ENCODE measurements at places on chromosomes 1 and 21.

DNA sequence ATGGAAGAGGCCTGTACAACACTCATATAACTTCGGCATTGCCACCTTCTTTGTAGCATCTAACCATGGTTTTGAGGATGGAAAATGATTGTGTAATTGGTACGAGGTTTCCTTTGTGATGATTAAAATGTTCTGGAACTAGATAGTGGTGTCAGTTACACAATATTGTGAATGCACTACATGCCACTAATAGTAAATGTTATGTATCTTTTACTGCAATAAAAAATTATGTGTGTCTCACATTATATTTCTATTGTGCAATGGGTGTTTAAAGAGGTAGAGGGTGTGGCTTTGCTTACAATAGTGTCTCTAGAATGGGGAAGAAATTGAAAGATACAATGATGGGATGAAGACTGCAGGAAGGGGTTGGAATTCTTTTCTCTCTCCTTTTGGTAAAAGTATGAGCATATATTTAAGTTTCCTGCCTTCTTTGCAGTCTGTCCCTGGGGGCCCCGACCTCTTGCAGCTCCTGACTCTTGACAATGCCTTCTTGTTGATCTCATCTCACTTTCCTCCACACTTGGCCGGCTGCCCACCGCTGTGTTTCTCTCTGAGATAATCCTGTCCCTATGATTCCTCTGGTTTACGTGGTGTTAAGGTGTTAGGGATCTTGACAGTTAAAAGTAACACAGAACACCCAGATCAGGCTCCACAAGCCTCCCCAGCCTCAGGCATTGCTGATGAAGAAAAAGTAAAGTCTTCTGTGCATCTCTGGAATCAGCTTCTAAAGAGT is 39.3 kb downstream of the MTARC1 start:
- no peak for DNase-seq

GRCh38 chr1:58183286-58183685 is 363.2 kb downstream of the OMA1 start:
- DNase-seq, result no peak

DNA sequence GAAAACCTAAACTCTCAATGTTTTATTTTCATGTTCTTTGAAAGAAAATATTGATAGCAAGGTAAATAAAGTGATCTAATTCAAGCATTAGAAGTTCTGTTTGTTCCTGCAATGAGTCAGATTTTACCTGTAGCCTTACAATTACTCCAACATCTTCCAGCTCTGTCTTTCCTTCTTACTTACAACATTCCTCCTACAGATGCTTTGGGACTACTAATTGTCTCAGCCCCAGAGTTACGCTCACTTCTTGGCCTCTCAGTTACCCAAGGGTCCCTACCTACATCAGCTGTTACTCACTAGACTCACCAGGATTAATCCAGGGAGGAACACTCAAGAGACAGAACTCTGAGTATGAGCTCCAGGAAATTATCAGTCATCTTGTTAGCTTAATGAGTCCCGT is 26.4 kb downstream of the OR14A16 start:
- DNase-seq, result no peak

GRCh38 chr1:61581251-61581650 is 143.7 kb downstream of the TM2D1 start:
- DNase-seq, result no peak

DNA sequence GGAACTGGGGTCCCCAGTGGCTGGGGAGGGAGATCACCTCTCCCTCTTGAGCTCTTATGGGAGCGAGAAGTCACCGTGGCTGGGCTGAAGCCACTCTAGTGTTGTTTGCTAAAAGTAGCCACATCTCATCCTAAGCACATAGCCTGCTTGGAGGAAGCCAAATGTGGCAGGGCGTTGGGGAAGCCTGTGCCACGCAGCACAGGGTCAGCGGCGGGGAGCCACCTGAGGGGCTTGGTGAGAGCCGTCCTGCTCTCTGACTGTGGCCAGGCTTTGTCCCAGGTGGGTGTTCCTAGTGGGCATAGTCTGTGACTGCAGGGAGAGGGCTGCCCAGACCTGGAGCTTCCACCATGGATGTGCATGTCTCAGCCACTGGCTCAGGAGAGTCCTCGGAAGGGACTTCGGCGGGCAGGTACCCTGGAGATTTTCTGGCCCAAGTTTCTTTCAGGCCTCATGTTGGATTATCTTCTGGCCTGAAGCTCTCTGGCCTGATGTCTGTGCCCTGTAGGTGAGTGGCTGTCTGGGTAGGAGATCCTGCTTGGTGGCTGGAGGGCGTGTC is 38.9 kb downstream of the MORN1 start:
- no peak for DNase-seq

- DNase-seq, result no peak
These were observed 5.6 kb downstream of the ELK4 start for GRCh38 chr1:205626216-205626615.

DNA sequence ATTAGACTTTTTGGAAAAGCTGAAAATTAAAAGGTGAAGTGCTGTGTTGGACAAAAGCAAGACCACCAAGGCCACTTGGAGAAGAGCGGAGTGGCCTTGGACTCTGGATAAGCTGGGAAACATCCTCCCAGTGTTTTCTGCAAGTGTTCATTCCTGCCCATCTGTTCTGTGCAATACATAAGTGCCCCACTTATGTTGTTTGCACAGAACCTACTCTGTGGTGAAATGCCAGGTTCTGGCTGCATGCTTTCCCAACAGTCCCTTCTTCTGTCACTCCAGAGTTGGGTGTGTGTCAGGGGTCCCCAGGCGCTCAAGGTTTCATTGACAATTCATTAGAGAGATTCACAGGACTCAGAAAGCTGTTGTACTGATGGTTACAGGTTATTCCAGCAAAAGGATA is 30.3 kb downstream of the NHLH2 start:
- DNase-seq, result no peak

Measured in stimulated activated naive CD8-positive, alpha-beta T cell treated with anti-CD3 and anti-CD28 coated beads, Interleukin-15, amount 100 ng/mL, for 72 hours (primary cell).